ENCODE measurements at places on chromosomes 2 and 18. TPM values are rescaled to one million over a fixed set of nuclear protein-coding genes. Genes with fewer than 3 reads are reported as not detected.

GRCh38 chr2:150144546-150145298, 342.7 kb downstream of the RND3 start:
- no peak for DNase-seq

- no peak for DNase-seq
These were observed 4.0 kb upstream of the DYSF start for GRCh38 chr2:71449343-71449742.

DNA sequence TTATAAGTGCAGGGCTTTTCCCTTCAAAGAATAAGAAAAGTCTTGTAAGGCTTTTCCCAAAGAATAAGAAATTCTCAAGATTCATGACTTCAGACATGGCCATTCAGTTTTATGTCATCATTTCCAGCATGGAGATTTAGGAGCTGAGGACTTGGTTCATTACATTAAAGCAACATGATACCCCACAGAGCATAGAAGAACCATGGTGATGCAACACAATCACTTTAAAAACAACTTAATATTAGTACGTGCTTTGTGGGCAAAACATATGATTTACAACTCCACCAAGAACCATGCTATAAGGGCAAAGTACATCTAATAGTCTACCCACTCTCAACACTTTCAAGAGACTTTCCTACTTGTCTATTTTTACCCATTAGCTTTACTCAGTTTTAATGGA, 214.4 kb downstream of the SRBD1 start:
- no peak for DNase-seq

DNA sequence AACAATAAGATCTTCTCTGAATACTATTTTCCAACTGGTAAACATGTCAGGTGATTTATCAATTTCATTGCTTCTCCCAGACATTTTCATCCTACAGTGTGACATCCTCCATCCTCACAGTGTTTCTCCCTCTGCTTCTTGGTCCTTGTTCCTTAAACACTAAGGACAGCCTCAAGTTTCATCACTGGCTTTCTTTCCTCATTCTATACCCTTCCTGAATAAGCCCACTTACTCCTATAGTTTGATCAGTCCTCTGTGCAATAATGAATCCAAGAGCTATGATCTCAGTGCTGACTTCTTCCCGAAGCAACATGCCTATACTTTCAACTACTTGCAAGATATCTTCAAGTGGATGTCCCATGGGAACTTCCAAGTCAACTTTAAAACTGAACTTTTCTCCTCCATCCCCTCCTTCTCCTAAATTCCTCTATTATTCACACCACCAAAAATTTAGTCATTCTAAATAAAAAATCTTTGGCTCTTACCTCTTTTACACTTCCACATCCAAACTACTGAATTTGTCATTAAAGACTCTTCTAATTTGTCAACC, 87.6 kb downstream of the FAM228A start:
- DNase-seq = no peak

DNA sequence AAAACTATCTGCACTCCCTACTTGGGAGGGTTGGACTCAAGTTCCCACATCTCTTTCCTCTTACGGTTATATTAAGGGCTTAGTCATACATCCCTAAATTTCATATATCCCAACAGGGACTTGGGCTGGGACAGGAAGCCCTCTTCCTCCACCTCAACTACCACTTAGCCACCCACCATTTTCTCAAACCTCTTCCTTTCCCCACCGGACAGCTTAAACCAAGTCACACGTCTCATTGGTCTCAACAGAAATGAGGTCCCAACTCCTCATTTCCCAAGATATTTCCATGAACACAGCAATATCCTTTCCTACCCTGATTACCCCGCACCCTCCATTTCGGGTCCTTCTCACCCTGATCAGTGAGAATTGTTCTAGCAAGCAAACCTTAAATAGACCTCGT, 736 bp downstream of the ZSCAN30 start:
- DNase-seq = no peak

DNA sequence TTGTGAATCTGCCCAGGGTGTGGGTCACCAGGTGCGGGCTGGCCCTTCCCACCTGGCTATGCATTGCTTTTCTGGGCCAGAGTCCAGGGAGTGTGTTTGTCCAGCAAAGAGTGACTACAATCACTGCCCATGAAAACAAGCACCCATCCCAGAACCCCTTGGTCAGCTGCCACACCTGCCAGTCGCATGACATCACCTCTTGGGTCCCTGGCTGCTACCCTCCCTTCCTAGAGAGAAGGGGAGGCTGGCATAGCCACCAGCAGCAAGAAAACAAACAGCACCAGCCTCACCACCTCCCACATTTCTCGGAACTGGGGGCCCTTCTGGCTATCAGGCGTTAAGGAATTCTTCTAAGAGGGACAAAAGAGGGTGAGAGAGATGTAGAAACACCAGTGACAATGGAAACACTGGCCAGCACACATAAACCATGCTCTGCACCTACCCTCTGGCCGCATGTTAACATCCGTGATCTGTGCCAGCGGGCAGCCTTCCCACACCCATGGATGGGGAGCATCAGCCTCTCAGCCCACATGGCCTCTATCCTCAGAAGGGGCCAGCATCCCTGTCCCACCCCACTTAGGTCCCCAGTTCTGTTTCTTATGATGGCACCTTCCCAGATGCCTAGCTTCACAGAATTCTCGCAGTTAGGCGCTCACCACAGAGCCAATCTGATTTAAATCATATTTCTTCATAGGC, 109.7 kb upstream of the GLI2 start:
- DNase-seq = no peak

- no peak for DNase-seq
These were observed 162.2 kb upstream of the TWIST2 start for GRCh38 chr2:238685713-238686112.

GRCh38 chr2:12717191-12718014, 667 bp downstream of the TRIB2 start:
- peak; percentile 57 for DNase-seq

DNA sequence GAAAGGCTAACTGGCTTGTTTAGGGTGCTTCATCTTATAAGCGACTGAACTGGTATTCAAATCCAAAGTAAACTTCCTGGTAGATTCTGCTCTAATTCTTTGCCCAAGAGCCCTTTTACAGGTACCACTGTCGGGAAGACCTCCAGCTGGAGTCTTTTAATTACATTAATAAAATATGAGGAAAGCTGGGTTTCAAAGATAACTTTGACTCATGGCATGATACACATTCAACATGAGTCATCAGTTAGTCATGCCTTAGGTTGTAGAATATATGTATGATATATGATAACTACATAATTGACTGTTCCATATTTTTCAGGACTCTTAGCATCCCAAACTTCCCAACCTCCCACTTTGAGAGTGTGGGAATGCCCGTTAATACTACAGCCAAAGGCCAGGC, 32.3 kb downstream of the ZCCHC2 start:
- DNase-seq = no peak

DNA sequence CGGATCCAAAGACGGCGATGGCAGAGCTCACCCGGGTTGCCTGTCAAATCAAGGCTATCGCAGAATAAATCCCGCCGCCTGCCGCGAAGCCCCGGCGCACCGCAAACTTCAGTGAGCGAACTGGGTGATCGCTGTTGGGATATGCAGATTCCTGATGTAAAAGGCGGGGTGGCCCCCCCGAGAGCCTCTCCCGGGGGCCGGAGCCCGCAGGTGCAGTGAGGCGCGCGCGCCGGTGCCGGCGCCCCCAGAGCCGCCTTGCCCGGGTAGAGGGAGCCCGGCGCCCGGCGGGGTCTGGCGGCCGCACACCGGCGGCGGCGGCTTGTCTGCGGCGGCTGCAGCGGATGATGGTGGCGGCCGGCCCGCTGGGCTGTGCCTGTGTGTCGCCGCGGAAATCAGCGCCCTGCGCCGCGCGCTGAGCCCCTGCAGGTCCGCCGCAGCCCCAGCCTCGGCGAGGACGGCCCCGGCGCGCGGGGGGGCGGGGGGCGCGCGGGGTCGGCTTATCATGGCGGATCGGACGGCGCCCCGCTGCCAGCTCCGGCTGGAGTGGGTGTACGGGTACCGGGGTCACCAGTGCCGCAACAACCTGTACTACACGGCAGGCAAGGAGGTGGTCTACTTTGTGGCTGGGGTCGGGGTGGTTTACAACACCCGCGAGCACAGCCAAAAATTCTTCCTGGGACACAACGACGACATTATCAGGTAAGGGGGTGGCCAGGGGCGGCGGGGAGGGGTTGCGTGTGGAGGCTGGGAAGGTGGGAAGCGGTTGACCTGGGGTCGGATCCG, 1.3 kb downstream of the EML6 start:
- no peak for DNase-seq

DNA sequence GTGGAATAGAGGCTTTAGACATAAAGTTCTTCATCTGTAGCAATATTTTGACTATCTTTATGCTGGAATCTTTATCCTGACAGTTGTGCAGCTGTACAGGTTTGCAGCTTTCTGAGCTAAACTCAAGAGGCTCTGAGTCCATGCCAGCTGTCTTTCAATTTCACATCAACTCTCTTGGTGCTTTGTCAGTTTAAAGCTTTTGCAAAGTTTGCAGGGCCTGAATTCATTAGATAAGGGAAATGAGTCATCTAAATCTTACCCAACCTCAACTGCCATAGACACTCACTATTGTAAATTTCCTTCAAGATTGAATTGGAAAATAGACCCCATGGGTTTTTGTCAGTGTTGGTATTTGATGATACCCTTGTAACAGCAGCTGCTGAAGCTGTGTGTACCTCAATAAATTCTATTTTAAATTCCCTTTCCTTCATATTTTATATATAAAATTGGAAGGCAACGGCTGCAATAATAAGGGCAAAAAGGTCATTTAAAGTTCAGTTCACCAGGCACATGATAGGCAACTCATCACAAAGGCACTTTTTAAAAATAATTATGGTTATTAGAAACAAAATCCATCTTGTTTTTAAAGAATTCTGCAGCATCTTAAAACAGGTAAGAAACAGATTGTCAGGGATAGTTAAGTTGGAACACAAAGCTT, 169.9 kb upstream of the SLC39A10 start:
- no peak for DNase-seq

DNA sequence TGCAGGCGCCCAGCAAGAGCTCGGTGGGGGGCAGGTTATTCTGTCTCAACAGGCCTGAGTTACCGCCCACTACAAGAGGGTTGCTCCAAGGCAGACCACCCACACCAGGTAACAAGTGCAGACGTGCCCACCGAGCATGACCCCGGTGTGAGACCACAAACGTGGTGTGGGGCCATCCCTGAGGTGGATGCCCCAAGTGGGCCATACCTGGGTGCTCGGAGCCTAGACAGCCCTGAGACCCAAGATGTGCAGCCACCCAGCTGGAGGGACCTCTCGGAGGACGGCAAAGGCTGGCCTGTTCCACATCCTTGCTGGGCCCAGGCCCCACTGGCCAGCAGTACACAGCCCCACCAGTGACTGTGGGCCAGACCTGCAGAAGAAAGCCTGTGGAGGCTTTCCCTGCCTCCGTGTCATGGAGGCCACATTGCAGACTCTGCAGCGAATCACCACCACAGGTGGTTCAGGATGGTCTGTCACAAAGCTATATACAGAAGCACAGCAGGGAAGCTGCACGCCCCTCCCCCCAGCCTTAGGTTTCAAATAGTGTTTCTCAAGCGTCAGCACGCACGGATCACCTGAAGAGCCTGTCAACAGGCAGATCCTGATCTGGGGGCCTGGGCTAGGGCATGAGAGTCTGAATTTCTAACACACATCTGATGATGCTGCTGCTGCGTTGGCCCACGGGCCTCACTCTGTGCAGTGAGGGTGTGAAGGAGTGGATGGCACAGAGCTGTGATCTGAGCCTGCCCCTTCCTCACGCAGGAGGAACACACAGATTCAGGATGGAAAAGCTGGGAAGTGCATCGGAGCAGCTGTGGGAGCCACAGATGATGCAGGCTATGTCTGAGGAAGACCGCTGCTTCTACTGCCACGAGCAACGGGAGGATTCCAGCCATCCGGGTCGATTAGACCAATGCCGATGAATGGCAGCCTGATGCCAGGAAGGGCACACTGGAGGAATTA, 96.8 kb downstream of the UXS1 start:
- DNase-seq = no peak

GRCh38 chr2:51107841-51108240, 75.9 kb upstream of the NRXN1 start:
- DNase-seq = no peak

GRCh38 chr2:79887747-79888374, 375.0 kb downstream of the CTNNA2 start:
- peak; percentile 44 for DNase-seq

DNA sequence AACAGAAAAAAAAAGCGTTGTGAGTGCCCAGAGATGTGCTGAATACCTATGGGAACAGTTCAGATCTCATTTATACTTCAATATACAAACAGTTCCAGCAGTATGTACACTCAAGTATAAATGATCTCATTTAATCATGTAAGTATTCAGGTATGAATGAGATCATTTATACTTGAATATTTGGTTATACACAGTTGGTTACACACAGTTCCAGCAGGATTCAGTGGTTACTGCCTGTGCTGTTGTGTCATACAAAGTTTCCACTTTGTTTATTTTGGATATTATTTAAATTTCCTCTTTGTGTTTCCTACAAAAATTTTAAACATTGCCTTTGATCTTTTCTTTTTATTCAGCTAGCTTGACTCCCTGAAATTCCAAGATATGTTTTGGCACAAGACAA, 293.5 kb upstream of the SLC39A10 start:
- DNase-seq = no peak

DNA sequence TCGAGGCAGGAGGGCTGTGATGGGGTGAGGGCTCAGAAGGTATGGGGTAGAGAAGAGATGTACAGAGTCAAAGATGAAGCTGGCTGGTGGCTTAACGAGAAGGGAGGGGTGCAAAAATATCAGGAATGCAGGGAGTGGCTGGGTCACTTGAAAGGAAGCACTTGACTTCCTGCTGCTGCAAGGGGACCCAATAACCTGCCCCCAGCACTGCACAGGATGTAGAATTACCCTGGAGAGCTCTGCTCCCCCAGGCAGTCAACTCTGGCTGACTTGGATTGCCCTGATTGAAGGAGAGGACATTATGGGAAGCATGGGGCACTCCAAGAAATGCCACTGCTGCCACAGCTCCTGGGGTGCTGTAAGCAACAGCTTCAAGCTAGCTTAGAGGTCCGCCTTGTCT, 41.8 kb downstream of the CFAP221 start:
- no peak for DNase-seq

- peak; percentile 11 for DNase-seq
These were observed 130.9 kb upstream of the RAB12 start for GRCh38 chr18:8478166-8478967.

- DNase-seq = peak; percentile 59
These were observed 280.7 kb upstream of the HNRNPA3 start for GRCh38 chr2:176931588-176932563.

GRCh38 chr18:26804519-26804918, 61.0 kb downstream of the AQP4 start:
- DNase-seq = no peak

- no peak for DNase-seq
These were observed 49.2 kb downstream of the BCL2L11 start for GRCh38 chr2:111169924-111170323.

Gene ZNF407
- 14.7 TPM for total RNA-seq

Gene ABCG8
- total RNA-seq = not detected

Gene CNDP1
- not detected for total RNA-seq

Gene SULT1C4
- total RNA-seq = 114 TPM

Gene IL18R1
- 0.25 TPM for total RNA-seq

Gene AQP12A
- not detected for total RNA-seq

Gene HOXD13
- total RNA-seq = not detected

Gene C18orf54
- total RNA-seq = 6.9 TPM

Gene SP5
- not detected for total RNA-seq

All from dermis microvascular lymphatic vessel endothelial cell (primary cell).